ENCODE measurements at places on chromosomes 5 and 9.

GRCh38 chr5:56827049-56827448, 11.7 kb downstream of the MAP3K1 start:
- DNase-seq: no peak

DNA sequence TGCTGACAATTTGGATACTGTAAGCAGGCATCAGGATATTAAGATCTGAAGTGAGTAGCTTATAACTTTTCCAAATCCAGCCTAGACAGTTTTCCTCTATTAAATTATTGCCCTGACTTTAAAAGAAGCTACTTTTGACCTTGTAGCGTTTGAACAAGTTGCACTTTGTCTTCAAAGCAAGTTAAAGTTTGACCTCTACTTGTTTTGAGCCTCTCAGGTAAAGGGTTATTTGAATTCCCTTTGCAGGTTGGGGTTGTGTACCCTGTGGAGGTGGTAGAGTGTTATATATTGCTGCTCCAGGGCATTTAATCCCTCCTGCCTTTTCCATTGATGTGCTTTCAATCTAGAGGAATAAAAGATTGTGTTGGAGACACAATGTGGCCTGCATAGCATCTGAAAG, 30.1 kb downstream of the FXN start:
- no peak for DNase-seq

GRCh38 chr5:7642029-7642428, 208.9 kb downstream of the CFAP90 start:
- DNase-seq: no peak

GRCh38 chr9:15867334-15867733, 314.5 kb downstream of the CCDC171 start:
- DNase-seq: no peak
